ENCODE measurements at places on chromosomes 2 and 18. TPM values are rescaled to one million over a fixed set of nuclear protein-coding genes. Genes with fewer than 3 reads are reported as not detected.

GPD2 gene
- 18.0 TPM for total RNA-seq

THOC1 gene
- total RNA-seq: 66.3 TPM

DNA sequence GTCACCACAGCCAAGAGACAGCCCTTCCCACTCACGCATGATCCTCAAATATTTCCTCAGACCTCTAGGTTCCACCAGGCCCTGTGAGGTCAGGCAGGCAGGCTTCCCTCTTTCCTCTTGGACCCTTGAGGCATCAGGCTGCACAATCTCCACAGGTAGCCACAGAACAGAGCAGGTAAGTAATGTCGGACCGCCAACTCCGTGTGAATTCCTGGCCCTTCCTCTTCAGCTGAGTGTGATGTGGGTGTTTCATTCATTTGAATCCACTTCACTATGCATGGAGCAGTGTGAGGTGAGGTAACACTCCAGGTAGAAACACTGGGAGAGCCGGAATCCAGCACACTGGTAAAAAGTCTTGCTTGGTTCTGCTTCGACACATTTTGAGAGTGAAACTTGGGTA, 44.0 kb downstream of the MRPL35 start:
- H3K36me3 ChIP-seq: no peaks in the 10 kb centered on the region
- H3K4me1 ChIP-seq: no peaks in the 10 kb centered on the region
- peaks cover 52% of the 10 kb centered on the region for H3K27me3 ChIP-seq

- no peaks in the 10 kb centered on the region for H3K4me1 ChIP-seq
- no peak overlapping the region for H3K4me3 ChIP-seq
- DNase-seq: no peak
- no peak overlapping the region for H3K27ac ChIP-seq
- H3K27me3 ChIP-seq: peaks cover 66% of the 10 kb centered on the region
Measured at GRCh38 chr2:26527726-26528585, 50.0 kb upstream of the OTOF start.

DNA sequence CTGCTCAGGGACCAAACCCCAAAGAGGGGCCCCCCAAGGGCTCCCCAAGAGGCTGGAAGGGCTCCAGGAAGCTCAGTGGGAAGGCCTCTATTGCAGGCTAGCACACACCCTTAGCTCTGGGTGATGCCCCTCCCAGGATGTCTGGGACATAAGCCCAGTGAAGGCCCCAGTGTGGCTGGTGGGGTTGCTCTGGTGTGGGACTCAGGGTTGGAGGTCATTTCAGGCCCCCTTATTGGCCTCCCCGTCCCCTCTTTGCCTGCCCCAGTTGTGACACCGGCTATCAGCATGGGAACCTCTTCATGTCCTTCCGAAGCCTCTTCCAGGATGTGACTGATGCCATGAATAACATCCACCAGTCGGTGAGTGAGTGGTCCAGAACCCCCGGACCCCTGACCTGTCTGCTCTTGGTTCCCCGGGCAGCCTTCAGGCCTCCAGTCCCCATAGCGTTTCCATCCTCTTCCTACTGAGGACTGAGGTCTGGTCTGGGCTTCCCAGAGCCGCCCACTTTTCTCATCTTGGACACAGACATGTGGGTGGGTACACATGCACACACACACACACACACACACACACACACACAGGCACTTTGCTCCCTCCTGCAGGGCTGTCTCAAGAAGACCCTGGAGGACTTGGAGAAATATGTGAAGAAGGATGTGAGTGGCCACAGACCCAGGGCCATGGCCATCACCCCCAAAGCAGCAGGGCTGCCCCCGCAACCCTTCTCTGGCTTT, 2.2 kb downstream of the NT5DC4 start:
- no peaks in the 10 kb centered on the region for H3K27me3 ChIP-seq
- DNase-seq: no peak
- no peak overlapping the region for H3K27ac ChIP-seq
- H3K4me3 ChIP-seq: no peak overlapping the region

Data from K562 (cell line).